ENCODE measurements at places on chromosomes 2 and 18. TPM values are rescaled to one million over a fixed set of nuclear protein-coding genes. Genes with fewer than 3 reads are reported as not detected.
A peak's percentile ranks its signal among the peaks of the same experiment; 100 is the strongest.

The TTL gene
- polyA plus RNA-seq: 2.3 TPM

- no peak for DNase-seq
These were observed 59.3 kb upstream of the CCDC68 start for GRCh38 chr18:55018602-55019001.

The AFF3 gene
- 43.8 TPM for polyA plus RNA-seq

- no peak for DNase-seq
These were observed 10.1 kb upstream of the ATP8B1 start for GRCh38 chr18:57813245-57813644.

GRCh38 chr2:557635-558301, 119.4 kb downstream of the TMEM18 start:
- no peak for DNase-seq

DNA sequence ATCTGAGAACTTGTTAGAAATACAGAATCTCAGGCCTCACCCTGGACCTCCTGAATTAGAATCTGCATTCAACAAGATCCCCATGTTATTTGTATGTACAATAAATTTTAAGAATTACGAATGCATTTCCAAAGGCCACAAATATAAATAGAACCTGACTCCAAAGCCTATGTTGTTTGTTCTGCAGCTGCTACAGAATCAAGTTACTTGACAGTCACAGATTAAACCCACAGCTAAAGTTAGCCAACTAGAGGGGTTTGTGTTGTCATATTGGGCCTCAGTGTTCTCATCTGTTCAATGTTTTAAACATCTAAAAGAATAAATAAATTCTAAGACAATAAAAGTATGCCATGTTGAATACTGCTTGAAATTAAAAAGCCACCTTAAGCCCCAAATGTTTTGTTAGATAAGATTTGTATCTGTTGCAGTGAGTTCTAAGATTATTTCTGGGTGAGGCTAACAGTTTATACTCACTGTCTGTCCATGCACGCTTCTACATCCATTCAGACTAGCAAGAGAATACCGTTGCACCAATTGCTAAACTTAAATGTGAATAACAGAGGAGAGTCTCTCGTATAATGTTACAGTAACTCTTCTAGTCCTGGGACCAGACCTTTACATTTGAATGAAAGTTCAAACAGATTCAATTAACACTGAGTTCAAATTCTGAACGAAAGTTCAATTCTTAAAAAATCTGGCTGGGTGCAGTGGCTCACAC, 200.4 kb downstream of the MEMO1 start:
- no peak for DNase-seq

DNA sequence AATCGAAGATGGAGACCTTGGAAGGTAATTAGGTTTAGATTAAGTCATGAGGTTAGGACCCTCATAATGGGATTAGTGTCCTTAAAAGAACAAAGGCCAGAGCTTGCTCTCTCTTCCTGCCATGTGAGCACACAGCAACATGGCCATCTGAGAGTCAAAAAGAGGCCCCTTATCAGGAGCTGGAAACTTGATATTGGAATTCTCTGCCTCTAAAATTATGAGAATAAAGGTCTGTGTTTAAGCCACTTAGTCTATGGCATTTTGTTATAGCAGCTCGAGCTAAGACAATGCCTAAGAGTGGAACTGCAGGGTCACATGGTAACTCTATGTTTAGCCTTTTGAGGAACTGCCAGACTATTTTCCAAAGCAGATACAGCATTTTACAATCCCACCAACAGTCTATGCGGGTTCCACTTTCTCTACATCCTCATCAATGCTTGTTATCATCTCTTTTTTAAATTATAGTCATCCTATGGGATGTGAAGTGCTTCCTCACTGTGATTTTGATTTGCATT, 42.4 kb downstream of the THADA start:
- DNase-seq: no peak

GRCh38 chr2:66110608-66111007, 324.3 kb upstream of the MEIS1 start:
- no peak for DNase-seq

GRCh38 chr18:52903857-52904256, 563.9 kb downstream of the DCC start:
- DNase-seq: no peak

DNA sequence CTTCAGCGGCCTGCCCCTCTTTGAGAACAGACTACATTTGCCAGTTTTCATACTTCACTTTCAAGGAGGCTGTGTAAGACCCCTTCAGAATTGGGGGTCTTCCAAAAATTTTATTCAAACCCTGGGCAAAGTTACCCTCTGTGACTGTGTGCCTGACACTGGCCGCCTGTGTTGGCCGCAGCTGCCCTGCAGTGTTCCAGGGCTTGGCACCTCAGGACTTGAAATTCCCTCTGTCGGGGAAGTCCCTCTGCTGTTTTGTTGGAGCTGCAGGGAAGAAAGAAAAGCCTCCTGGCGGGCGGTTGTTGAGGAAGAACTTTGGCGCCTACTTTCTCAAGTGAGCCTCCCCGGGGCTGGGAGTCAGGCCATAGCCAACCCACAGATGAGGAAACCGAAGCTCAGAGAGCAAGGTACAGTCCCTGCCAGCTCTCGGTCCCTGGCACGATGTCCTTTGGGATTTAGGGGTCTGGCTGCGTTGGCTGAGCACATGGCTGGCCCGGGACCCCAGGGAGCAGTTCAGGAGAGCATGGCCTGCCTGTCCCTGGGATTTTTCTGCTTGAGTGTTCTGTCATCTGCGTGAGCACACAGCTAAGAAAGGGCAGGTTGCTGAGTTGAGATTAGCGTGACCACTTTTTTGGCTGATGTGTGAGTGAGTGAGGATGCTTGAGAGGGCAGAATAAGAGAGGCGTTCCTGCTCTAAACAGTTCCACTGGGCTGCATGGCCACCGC, 17.9 kb upstream of the ASB1 start:
- no peak for DNase-seq

- DNase-seq: peak; percentile 47
These were observed 38.7 kb downstream of the PKDCC start for GRCh38 chr2:42086500-42086953.

- DNase-seq: no peak
These were observed 3.7 kb downstream of the PLEK start for GRCh38 chr2:68368654-68369336.

All from naive B cell (primary cell).